ENCODE measurements at places on chromosomes 16 and 17.

DNA sequence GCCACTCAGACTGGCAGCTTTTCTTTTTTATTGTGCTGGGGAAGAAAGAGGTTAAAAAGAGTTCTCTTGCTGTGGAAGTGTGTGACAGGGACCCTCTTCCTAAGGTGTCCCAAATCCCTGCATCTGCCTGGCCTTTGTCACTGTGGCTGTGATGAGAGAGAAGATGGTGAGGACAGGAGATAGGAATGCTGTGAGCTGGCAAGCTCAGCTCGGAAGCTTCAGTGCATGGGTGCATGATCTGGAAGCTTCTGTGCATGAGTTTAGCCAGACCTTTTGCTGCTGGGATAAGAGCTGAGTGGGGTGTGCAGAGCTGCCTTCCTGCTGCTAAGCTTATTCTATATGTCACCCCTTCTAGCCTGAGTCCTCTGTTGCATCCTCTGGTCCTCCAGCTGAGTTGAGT is 103.3 kb upstream of the CACNG3 start:
- DNase-seq = no peak

DNA sequence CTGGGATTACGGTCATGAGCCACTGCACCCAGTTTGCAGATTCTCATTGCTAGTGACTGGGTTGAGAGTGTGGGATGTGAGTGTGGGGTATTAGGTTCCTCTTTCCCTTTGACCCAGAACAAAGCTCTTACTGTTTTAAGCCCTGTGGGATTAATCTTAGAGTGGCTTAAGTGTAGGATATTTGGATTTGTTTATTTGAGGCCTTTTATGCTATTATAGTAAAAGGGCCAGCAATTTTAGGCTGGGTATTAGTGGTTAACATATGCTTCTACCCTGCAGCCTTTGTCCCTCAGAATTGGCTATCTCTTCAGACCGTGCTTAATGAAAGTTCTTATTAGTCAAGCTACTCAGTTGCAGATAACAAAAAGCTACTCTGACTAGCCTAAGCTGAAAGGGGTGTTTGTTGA is 3.2 kb downstream of the SGF29 start:
- no peak for DNase-seq

DNA sequence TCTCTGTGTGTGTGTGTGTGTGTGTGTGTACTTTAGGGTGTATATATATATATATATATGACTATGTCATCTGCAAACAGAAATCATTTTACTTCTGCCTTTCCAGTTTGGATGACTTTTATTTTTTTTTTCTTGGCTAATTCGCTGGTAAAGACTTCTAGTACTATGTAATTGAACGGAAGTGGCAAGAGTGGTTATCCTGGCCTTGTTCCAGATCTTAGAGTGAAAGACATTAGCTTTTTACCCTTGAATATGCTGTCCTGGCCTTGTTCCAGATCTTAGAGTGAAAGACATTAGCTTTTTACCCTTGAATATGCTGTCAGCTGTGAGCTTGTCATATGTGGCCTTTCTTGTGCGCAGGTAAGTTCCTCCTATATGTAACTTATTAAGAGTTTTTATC is 72.7 kb upstream of the MYOCD start:
- no peak for DNase-seq

DNA sequence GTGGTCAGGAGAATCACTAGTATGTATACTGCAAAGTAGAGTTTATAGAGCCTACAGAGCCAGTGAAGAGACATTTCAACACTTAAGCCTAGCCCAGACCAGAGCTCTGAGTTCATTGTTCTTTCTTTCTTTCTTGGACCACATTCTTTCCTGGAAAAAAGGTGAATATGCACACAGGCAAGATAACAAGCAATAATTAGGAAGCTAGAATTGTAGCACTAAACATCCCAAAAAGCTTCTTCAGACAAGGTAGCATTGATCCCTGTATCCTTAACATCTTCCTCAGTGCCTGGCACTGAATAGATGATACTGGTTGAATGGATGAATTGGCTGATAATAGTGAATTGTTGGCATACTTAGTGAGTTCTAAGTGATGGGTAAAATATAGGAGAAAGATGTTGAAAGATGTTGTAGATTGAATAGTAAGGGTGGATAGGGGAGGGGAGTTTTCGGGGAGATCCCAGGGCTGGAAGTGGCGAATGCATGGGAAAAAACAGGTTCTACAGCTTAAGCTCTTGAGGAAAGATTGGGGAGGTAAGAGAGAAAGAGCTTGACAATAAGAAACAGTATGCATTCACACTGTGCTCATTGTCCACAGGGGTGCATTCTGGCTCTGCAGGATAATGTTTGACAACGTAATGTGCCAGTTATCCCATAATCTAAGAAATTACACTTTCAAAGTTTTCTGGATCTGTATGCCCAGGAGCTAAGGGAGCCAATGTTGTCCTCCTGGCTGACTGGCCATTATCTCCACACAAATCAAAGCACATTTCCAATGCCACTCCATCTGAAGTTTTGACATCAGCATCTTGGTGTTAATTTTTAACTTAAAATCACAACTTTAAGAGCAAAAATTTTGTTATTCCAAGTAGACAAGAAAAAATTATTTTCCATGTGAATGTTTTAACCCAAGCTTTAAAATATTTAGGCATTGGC is 35.6 kb downstream of the TUBD1 start:
- DNase-seq = no peak

- DNase-seq = no peak
Observed at GRCh38 chr17:39096508-39097149, 54.8 kb downstream of the PLXDC1 start.

GRCh38 chr17:45334231-45334630 is 17.4 kb upstream of the MAP3K14 start:
- DNase-seq = no peak

GRCh38 chr16:48047720-48048119 is 108.1 kb downstream of the ABCC12 start:
- no peak for DNase-seq

DNA sequence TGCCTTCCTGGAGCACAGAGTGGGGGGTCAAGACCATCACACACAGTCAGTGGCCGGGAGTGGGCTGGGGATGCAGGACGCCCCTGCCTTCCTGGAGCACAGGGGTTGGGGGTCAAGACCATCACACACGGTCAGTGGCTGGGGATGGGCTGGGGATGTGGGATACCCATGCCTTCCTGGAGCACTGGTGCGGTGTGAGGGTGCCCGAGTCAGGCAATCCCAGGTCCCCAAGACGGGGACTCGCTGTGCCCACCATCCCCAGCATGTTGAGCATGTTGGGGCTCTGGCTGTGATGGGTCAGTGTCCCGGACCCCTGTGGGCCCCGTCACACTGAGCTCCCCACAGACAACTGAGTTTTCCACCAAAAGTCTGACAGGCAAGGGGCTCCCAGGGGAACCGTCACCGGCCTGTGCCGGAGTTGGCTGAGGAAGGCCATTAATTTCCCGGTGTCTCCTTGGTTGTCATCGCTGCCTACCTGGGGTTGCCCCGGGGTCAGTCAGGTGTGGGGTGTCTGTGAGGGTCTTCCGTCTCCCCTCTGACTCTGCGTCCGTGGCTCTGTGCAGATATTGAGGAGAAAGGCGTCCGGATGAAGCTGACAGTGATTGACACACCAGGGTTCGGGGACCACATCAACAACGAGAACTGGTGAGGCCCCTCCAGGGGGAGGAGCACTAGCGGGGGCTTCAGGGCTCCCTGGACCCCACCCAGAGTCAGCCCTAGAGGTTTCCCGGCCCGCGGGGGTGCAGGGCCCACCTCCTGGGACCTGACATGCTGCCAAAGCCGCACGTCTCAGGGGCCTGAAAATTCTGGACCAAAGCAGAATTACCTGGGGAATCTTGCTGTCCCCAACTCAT is 347.1 kb downstream of the SEC14L1 start:
- no peak for DNase-seq

GRCh38 chr17:17783116-17783824 is 53.5 kb downstream of the SREBF1 start:
- DNase-seq = no peak

DNA sequence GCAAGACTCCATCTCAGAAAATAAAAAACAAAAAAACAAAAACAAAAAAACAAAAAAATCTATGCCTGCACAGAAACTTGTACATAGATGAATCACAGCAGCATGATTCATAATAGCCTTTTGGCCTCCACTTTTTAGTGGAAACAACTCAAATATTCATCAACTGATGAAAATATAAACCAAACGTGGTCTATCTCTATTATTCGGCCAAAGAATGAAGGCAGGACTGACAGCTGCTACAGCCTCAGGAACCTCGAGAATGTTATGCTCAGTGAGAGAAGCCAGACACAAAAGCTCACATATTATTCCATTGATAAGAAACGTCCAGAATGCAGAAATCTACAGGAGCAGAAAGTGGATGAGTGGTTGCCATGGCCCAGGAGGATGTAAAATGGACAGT is 19.8 kb downstream of the PPL start:
- DNase-seq = no peak

GRCh38 chr17:79590523-79590860 is 20.4 kb downstream of the RBFOX3 start:
- no peak for DNase-seq

DNA sequence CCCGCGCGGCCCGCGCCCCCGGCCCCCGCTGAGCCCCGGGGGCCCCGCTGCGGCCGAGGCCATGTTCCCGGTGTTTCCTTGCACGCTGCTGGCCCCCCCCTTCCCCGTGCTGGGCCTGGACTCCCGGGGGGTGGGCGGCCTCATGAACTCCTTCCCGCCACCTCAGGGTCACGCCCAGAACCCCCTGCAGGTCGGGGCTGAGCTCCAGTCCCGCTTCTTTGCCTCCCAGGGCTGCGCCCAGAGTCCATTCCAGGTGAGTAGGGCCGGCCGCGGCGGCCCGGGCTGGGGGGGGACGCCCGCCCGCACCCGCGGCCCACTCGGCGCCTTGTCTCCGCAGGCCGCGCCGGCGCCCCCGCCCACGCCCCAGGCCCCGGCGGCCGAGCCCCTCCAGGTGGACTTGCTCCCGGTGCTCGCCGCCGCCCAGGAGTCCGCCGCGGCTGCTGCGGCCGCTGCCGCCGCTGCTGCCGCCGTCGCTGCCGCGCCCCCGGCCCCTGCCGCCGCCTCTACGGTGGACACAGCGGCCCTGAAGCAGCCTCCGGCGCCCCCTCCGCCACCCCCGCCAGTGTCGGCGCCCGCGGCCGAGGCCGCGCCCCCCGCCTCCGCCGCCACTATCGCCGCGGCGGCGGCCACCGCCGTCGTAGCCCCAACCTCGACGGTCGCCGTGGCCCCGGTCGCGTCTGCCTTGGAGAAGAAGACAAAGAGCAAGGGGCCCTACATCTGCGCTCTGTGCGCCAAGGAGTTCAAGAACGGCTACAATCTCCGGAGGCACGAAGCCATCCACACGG is 504 bp downstream of the MAZ start:
- DNase-seq = peak; percentile 50

GRCh38 chr16:85959686-85960085 is 60.7 kb downstream of the IRF8 start:
- no peak for DNase-seq

DNA sequence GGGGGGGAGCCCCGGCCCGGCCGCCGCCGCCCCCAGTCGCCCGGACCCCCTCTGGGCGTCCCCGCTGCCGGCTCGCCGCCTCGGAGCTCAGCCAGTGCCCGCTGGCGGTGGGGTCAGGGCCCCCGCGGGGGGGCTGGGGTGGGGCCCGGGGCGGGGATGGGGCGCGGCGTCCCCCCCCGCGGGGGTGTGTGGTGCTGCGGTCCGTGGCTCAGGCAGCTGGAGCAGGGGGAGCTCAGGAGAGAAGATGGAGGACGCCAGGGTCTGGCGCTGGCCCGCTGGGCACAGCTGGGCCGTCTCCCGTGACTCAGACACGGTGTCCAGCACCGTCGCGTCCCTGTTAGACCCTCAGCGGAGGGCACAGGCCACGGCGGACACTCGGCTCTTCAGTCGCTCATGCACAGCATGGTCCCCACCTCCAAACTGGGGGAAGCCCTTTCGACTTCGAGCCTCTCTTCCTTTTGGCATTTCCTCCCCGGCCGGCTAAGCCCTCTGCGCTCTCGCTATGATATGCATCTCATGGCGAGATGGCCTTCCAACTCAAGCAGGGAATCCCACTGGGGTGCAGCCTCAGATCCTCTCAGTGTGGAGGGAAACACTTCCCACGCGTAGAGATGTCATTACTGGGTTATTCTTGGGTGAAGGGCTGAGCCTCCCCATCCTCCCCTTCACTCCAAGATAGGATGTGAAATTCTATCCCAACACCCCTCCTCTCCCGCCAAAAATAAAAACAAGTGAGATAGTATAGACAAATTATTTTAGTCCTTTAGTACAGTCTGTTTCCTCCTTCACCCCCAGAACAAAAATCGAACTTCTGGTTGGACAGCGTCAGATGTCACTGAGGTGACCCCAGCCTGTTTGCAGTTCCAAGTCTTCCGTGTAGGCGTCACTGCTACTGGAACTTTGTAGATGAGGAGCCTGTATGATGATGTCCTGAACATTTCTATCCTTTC is 522 bp upstream of the VEZF1 start:
- DNase-seq = peak; percentile 27

- DNase-seq = peak; percentile 87
Observed at GRCh38 chr17:67390646-67391361, 13.7 kb downstream of the PITPNC1 start.

GRCh38 chr17:67531291-67531690 is 154.2 kb downstream of the PITPNC1 start:
- DNase-seq = no peak

DNA sequence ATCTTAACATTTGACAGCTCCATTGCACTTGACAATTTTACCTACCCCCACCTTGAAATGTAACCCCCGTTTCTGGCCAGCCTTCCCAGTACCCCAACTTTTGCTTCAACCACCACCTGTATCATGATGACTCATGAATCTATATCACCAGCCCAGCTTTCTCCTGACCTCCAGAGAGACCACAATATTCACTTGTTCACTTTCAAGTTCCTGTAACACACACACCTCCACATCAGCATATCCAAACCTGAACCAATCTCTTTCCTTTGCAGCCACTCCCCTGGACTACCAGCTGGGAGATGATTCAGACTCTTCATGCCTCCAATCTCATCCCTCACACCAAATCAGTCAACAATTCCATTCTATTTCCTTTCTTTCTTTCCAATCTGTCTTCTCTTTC is 8.0 kb downstream of the SMG6 start:
- DNase-seq = no peak

GRCh38 chr16:72530434-72530833 is 358.5 kb upstream of the PMFBP1 start:
- DNase-seq = peak; percentile 17

DNA sequence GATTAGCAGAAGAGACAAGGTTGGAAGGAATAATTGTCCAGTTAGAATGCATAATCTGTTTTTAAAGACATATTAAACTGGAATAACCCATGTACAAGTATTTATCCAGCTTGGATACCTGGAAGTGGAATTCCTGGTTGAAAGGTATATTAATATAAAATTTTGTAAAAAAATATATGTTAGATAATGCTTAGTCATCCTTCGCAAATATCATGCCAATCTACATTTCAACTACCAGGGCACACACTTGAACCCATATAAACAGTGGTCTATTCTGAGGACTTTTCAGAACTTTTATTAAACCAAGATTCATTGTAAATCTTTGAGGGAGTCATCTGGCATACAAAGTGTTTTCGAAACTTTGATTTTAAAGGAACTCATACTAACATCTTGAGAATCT is 269.1 kb upstream of the HSBP1 start:
- DNase-seq = no peak

GRCh38 chr17:43338886-43339516 is 59.8 kb upstream of the ARL4D start:
- DNase-seq = peak; percentile 58

GRCh38 chr17:35460354-35460851 is 11.8 kb upstream of the SLFN13 start:
- DNase-seq = no peak

GRCh38 chr16:17312094-17312710 is 158.6 kb downstream of the XYLT1 start:
- no peak for DNase-seq

- DNase-seq = no peak
Observed at GRCh38 chr17:66310528-66311148, 8.2 kb downstream of the PRKCA start.

All from SW 1271 (cell line).